ENCODE measurements at places on chromosomes 11 and 22.

DNA sequence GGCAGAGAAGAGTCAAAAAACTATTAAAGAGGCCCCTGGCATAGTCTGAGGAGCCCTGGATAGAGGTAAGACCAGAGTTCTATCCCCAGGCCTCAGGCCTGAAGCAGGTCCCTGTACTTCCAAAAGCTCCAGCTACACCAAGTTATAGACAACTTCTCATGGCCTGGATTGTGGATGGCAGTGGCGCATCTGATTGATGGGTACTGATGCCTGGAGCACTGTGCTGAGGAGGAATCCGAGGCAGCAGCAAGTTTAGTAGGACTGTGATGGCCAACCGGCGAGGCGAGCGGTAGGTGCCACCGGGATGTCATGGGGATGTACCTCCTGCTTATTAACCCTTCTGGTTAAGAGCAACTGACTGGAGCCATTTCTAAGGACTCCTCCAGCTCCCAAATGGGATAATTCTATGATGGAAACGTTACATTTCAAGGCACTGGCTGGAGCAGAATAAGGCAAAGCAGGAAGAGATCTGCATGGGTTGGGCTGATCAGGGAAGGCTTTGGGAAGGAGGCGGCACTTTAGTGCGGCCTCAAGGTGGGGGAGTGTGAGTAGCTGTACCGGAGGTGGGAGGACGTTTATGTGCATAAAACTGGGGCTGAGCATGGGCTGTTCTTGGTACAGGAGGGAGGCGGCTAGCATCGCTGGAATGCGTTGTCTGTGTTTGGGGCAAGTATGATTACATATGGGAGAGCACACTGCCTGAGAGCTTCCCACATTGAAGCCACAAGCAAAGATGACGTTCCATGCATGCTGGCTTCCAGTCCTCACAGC lies 24.2 kb upstream of the JAM3 start:
- DNase-seq = no peak

DNA sequence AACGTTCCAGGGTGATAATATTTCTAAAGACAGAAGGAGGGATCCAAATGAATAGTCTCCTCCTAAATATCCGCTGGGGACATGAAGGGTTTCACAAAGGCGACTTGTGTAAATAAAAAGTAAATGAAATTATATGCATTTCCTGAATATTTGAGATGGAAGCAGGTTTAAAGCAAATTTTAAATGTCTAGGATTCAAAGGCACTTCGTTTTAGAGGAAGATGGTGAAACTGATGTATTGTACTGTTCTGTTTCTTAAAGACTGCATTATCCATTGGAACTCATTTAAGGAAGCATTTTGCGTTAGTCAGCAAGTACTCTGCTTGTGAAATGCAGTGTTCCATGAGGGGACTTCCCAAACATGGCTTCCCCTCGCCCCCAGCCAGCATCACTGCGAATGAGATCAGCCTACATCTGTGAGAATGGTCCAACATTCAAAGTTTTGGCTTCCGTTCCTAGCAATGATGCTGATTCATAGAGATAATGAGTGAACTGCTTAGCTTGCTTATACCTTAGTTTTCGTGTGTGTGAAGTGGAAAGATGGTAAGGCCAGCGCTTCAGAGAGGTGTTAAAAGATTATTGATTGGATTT lies 1.5 kb downstream of the RAB39A start:
- no peak for DNase-seq

DNA sequence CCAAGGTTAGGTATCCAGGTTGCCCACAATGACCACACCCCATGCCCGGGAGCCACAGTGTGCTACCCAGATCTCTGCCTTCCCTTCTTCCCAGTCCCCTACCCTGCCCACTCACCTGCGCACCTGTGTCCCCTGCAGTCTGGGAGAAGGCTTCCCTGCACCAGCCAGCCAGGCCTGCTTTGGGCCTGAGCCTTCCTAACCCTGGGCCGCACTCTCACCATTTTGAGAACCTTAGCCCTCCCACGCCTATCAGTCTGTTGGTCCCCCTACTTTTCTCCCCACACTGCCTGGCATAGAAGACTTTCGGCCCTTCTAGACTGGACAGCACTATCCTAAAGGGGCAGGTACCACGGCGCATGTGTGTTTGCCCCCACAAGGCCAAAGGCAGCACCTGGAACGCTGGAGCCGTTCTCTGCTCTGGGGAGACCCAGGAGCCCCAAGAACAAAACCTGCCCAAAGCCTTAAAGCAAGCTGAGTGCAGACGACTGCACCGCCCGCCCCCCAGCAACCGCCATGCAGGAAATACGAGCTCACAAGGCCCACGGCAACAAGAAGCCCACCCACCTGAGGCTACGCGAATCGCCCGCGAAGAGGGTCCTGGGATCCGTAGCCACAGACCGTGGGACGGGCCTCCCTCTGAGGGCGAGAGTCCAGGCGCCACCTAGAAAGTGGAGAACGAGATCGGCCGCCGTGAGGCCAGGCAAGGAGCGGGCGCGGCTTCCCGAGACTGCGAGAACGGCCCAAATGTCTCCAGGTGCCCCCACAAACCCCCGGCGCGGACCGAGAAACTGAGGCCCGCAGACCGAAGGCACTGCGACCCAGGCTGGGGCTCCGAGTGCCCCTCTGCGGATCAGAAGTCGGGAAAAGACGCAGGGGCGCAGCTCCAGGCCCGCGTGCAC lies 546 bp downstream of the GNB1L start:
- DNase-seq = no peak

DNA sequence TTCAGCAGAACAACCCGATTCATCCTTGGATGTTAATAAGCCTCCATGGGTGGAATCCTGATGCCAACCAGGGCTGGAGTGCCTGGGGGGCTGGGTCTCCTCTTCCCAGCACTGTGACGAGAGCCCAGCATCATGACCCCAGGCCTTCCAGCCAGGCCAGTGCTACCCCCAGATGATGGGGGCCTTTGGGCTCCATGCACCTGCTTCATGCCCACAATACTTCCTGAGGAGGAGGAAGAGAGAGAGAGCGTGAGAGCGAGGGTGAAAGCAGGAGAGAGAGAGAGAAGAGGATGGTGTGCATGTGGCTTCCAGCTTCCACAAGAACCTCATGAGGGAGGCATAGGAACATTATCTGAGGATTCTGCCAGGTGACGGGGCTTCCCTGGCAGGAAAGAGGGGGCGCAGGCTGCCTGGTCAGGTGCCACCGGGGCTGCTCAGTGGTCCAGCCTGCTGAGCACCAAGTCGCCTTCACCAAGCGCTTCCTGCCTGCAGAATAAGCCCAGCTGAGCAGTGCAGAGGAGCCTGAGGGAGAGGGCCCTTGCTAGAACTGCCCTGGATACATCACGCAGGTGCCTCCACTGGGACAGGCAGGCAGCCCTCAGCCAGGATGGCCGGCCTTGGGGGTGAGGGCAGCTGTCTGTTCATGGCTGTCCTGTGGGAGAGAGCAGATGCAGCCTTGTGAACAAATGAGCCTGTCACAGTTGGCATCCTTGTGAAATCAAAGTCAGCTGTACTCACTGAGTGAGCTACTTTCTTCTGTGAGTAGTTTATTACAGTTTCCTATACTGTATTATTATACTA lies 243.3 kb upstream of the B3GAT1 start:
- DNase-seq = no peak

GRCh38 chr11:69075421-69076128 lies 26.8 kb downstream of the TPCN2 start:
- peak; percentile 24 for DNase-seq

DNA sequence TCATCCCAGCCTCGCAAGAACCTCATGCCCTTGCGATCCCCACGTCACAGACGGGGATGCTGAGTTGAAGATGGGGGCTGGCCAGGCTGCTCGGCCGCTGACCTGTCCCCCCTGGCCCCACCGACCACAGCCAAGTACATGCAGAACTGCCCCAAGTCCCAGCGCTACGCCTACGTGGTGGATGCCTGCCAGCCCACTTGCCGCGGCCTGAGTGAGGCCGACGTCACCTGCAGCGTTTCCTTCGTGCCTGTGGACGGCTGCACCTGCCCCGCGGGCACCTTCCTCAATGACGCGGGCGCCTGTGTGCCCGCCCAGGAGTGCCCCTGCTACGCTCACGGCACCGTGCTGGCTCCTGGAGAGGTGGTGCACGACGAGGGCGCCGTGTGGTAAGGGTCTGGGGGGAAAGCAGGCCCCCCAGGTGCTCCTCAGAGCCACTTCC lies 10.0 kb downstream of the MUC5B start:
- DNase-seq = no peak

- no peak for DNase-seq
Measured at GRCh38 chr22:43110927-43111623, 525 bp downstream of the BIK start.

DNA sequence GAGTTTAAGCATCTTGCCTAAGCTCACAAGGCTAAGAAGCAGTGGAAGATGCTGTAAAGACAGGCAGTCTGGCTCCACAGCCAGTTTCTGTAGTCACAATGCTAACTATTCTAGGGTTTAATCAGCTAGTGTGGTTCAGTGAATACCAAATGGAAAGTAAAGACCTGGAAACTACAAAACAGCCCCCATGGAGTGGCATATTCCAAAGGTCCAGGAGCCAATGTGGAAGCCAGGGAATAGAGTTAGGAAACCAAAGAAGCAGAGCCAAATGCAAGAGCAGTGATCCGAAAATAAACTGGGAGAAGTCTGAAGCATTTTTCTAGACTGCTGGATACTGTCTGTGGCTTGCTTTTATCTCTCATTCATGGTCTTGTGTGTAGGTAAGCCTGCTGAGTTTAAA lies 731.2 kb upstream of the ANO5 start:
- no peak for DNase-seq

GRCh38 chr11:44192462-44193100 lies 97.1 kb downstream of the EXT2 start:
- DNase-seq = no peak

DNA sequence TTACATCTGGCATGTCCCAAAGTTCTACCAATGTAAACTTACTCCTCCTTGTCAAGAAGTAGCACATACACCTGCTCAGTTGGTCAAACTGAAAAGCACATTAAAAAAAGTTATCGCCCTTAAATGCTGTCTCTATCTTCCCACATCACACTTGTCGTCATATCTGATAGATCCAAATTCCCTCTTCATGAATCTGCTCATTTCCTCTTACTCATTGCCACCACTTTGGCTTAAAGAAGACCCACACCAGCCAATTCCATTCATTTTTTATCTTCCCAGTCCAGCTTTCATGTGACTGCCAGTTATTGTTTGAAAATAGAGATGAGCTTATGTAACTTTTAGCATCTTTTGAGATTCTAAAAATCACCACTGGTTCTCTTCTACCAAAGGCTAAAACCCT lies 305.9 kb upstream of the MTNR1B start:
- no peak for DNase-seq

DNA sequence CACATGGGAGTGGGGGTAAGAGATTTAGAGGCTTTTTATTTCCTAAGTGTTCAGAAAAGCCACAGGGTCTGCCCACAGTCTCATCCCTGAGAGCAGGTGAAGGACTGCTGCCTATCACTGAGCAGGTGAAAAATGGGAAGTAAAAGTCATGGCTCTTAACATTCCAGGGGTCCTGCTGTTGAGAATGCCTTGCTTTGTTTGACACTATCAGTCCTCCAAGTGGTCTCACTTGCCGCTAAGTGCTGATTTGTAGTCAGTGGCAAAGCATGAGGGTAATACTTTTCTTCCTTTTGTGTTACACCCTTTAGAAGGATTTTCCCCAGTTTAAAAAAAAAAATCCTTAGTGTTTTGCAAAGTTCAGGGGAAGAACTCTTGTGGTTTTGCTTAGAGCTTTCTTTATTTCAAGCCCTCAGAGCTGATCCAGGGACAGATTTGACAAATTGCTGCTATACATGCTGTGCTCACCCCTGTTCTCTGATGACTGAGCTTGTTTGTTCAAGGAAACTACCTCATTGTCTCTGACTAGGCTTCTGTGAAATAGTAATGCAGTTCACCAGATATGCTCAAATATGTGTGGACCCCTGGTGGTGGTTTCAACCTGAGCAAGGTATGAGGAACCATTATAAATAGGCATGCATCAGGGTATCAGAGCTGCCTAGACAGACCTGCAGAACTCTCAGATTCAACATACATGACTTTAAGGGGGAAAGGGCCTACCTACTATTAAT lies 141.0 kb downstream of the ARHGAP42 start:
- DNase-seq = peak; percentile 75

DNA sequence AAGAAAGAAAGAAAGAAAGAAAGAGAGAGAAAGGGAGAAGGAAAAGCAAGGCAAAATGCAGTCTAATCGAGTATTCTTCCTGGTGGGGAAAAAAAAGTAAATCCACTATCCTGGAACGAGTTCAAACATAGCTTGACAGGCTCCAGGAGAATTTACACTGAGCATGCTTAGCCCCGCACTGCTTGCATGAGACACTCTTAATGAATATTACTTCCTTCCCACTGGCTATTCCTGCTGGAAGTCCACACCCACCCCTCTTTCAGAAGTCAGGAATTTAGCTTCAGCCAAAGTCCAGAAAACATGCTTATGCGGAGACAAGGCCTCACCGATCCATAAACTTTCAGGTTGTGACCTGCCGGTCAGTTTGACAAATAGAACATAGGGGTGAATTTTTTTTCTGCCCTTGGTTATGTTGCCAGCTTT lies 251.8 kb upstream of the BLID start:
- peak; percentile 17 for DNase-seq

DNA sequence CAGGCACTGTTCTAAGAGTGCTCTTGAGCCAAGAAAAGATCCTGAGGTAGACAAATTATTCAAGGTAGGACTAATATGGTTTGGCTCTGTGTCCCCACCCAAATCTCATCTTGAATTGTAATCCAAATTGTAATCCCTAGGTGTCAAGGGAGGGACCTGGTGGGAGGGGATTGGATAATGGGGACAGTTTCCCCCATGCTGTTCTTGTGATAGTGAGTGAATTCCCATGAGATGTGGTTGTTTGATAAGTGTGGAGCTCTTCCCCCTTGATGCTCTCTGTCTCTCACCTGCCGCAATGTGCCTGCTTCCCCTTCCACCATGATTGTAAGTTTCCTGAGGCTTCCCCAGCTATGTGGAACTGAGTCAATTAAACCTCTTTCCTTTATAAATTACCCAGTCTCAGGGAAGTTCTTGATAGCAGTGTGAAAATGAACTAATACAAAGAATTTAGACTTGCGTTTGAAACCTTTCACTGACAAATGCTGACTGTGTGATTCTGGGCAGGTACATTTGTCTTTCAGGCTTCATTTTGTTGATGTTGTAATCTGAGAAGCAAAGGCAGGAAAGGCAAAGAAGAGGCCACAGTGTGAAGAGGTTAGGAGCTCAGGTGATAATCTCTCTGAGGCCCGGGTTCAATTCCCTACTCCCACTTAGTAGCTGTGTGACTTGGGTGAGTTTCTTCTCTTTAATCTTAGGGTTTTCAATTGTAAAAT lies 115.8 kb upstream of the PAX6 start:
- no peak for DNase-seq

- no peak for DNase-seq
Measured at GRCh38 chr11:102625177-102625576, at the start of gene MMP20. Gene MMP20, minus strand, starts transcription at chr11:102625332. Its CDS starts 13 bp downstream, at chr11:102625319.

- DNase-seq = no peak
Measured at GRCh38 chr11:121389651-121390050, 62.5 kb upstream of the SORL1 start.

Measured in mesenchymal stem cell (in vitro differentiated cells and primary cell).